ENCODE measurements at places on chromosomes 11 and 22.
A peak's percentile ranks its signal among the peaks of the same experiment; 100 is the strongest.

- DNase-seq, result no peak
These were observed 43.7 kb downstream of the MAML2 start for GRCh38 chr11:96299155-96299888.

DNA sequence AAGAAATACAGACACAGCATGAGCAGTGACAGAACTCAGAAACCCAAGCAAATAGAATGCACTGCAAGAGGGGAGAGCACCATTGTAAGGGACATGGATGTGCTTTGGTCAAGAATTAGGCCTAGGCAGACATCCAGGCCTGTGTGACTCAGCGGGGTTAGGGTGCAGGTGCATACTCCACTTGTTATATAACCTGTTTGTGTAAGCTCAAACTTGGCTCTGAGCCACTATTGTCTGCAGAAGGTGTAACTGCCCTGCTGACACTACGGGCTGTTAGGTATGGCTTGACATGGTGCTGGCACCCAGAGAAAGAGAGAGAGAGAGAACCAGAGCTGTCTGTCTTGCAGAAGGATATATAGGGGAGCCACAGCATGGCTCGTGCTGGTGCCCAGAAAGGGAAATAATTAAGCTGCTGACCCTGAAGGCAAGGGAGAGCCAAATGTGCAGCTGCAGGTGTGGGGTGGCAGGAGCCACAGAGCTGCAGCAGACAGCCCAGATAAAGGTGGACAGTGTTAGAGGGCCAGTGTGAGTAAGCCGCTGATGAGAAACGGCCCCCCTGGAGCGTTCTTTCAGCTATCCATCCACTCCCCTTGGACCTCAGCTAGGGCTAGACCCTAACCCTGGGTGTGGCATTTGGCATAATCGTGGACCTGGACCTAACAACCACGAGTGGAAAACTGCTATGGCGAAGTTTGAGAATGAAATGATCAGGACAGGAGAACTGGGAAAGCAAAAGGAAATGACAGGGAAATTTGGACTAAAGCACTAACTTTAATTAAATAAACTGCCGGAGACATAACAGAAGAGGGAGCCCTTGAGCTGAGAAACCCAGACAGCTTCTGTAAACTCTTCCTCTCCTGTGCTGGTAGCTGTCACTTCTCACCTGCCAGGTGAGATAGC, 253.0 kb upstream of the CCDC179 start:
- peak; percentile 24 for DNase-seq

DNA sequence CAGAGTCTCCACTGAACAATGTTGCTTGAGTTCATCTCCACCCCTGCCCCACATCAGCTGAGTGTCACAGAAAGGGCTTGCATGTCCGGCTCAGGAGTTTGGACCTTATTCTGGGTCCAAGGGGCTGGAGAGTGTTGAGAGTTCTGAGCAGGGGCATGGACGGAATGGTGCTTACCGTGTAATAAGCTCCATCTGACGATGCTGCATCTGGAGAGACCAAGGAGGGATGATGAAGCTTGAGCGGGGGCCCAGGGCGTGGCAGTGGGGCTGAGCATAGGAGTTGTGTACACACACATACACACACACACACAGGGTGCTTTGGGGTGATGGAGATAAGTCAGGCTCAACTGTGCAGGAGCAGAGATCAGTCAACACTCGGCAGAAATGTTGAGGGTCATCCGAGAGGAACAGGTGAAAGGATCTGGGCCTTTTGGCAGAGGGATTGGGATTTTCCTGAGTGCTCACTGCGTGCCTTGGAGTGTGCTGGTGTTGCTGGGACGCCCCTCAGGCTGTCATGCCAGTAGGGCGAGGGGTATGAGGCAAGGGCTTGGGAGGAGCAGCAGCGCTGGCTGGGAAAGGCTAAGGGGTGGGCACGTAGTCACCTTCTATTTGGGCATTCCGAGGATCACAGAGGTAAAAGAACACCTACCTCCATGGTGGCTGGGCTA, 2.3 kb downstream of the USP35 start:
- no peak for DNase-seq

DNA sequence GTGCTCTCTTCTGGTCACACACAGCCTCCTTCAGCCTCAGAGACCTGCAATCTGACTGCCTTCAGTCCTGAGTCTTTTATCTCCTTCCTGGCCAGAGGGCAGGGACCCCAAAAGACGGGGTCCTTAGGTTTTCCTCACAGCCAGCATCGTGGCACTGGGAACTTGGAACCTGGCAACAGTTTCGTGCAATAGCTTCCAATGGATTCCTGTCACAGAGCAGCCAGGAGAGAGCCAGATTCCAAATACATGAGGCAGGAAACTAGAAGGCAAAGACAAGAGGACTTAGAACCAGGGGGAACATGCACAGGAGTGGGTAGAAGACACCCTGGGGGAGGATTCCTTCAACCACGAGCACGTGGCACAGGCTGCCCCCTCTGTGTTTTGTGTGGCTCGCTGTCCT, 48.6 kb downstream of the C11orf91 start:
- no peak for DNase-seq

DNA sequence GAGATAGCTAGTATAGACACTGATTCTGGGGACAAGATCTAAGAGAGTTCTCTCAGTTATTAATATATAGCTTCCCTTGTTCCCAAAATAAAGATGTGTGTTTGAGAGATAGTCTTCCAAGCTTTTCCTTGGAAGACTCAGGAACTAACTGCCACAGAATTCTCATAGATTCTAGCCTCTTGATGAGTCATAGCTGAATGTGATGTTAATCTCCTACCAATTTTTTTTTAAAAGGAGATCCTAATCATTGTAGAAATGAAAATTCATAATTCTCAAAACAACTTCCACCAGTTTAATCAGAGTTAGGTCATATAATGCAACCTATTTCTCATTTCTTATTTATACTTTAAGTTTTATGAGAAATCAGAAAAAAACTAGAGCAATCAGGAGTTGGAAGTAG, 148.8 kb downstream of the JRKL start:
- no peak for DNase-seq

DNA sequence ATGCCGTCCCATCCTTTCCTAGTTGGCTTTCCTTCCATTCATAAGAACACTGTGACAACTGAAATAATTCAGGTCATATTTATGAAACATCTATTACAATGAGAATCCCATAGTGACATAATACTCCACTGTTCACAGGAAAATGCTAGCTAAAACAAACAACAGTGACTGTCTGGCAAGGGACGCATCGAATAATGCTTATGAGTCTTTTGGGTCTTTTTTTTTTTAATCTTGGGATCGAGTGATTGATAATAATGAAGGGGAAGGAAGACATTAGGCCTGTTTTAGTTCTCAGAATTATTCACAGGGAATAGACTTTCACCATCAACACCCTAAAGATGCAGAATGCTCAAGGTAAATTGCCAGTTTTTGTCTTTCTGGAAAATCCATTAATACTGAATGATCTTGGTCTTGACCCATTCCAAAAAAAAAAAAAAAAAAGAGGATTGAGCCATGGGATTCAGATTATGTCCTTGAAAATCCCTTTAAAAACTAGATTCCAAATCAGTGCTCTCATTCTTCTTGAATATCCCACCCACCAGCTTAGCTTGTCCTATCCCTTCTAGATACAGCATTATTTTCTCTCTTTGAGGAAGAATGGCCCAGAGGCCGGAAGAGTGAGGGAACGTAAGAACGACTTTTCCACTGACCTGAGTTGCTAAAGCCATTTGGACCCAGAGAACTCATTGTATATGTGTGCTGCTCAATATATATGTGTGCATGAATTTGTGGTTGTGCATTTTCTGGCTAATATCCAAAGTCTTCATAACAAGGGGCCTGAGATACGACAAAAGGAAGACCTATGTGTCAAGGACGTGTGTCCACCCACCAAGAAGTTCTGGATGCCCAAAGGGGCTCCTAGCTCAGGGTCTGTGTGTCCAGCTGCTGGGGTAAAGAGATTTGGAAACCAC, 35.2 kb upstream of the CREB3L1 start:
- no peak for DNase-seq

DNA sequence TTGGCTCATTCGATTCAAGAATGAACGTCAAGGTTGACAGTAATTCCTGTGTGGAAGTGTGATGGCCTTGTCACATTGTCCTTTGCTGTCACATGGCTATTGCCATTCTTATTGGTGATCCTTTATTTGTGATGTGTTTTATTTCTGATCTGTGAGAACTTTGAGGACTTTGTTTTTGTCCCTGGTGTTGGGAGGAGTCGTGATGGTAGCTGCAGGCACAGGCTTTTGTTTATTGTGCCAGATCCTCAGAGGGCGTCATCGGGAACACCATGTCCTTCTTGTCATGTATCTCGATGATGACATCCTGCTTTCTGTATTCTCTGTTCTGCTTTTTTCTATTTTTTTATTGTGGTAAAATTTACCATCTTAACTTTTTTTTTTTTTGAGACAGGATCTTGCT, 5.6 kb downstream of the PICK1 start:
- DNase-seq, result no peak

DNA sequence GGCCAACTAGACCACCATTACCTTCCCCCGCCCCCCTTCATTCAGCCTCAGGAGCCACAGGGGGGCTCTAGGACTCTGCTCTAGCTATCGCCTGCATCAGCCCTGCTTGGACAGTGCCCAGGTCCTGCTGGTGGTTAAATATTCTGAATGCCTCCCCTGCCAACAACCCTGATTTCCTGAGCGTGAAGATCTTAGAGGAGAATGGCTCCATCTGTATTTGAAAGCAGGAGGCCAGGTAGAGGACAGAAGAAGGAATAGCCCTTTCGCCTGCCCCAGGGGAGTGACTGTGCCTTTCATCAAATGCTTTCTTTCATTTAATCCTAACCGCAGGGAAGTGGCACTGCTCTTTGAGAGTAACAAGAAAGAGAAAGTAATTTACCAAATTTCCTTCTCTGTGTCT, 69.2 kb downstream of the ISX start:
- no peak for DNase-seq

DNA sequence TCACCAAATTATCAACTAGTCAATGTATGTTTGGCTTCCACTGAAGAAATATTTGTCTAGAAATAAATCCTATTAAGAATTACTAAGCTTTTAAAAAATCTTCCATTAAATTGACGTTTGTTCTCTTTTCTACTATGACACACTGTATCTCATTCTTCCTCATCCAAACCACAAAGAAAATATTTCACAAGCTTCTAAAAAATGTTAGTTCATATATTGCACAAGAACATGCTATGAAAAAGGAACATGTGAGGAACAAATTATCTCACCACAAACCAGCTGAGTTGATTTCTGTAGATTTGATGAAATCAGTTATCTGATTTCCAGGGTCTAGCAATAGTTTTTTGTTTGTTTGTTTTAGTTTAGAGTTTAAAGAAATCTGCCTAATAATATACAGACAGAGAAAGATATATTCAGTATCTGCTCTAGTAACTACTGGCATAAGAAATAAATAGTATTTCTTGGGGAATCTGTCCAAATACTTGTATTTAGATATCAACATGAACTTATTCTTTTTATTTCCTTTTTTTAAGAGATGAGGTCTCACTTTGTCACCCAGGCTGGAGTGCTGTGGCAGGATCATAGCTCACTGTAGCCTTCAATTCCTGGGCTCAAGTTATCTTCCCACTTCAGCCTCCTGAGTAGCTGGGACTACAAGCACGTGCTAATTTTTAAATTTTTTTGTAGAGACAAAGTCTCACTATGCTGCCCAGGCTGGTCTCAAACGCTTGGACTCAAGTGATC, 161.7 kb downstream of the ATG16L2 start:
- DNase-seq, result no peak

- no peak for DNase-seq
These were observed 3.0 kb upstream of the WEE1 start for GRCh38 chr11:9570313-9571025.

- no peak for DNase-seq
These were observed 23.9 kb downstream of the MYO7A start for GRCh38 chr11:77151804-77152509.

GRCh38 chr11:24132471-24132870, 364.4 kb upstream of the LUZP2 start:
- DNase-seq, result no peak

DNA sequence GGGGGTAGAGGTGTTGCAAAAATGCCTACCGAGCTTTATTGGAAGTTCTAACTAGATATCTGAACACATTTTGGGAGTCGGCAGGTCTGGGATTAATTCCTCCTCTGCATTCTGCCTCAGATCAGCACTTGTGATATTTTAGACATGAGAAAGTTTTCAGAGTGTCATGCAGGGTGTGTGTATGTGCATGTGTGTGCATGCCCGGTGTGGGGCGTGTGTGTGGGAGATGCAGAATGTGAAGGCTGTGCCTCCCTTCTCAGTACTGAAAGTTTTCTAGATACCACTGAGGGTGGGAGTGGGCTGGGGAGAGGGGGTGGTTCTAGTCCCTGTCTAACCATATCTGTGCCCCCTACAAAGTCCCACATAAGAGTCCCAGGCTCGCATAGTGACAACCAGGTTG, 180.0 kb upstream of the NTM start:
- no peak for DNase-seq

- no peak for DNase-seq
These were observed 194.3 kb upstream of the MTNR1B start for GRCh38 chr11:92775003-92775676.

GRCh38 chr22:16959345-16959930, 48.6 kb downstream of the GAB4 start:
- DNase-seq, result peak; percentile 7

GRCh38 chr11:44946263-44946662, 4.4 kb downstream of the TP53I11 start:
- no peak for DNase-seq

GRCh38 chr11:93784935-93785360, 866 bp downstream of the MED17 start:
- no peak for DNase-seq

DNA sequence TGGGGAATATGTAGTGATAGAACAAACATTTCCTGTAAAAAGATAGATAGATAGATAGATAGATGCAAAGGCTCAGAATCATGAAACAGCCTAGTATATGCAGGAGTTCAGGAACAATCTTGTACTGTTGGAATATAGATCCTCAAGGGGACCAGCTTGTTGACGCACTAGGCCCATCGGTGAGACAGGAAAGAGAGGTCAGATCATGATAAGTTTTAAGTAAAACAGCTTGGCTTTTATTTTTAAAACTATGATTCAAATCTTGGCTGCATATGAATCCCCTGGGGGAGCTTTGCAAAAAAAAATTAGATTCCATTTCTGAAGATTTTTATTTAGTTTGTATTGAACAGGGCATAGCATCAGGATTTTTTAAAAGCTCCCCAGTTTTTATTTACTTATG, 185.8 kb downstream of the TRPC6 start:
- no peak for DNase-seq

DNA sequence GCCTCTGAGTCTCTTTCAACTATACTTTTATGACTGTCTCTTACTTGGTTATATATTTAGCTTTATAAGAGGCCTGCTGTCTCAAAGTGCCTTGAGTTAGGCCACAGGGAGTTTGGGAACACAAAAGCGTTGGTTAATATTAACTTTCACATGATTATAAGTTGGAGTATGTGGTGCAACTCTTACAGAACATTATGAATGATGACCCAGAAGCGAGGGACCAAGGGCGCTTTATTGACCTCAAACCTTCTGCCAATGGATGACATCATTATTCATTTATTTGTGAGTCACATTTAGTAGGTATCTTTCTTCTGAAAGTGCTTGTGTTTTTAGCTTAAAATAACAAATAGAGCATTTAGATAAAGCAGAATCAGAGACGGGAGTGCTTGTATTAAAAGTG, 298.0 kb upstream of the ZC3H12C start:
- no peak for DNase-seq

- no peak for DNase-seq
These were observed 983 bp downstream of the EHF start for GRCh38 chr11:34621876-34622275.

GRCh38 chr11:116239247-116239646, 533.5 kb downstream of the BUD13 start:
- no peak for DNase-seq

- DNase-seq, result no peak
These were observed 83.2 kb upstream of the SYT13 start for GRCh38 chr11:45369313-45369712.
